ENCODE measurements at places on chromosomes 12 and 14.
A peak's percentile ranks its signal among the peaks of the same experiment; 100 is the strongest.

DNA sequence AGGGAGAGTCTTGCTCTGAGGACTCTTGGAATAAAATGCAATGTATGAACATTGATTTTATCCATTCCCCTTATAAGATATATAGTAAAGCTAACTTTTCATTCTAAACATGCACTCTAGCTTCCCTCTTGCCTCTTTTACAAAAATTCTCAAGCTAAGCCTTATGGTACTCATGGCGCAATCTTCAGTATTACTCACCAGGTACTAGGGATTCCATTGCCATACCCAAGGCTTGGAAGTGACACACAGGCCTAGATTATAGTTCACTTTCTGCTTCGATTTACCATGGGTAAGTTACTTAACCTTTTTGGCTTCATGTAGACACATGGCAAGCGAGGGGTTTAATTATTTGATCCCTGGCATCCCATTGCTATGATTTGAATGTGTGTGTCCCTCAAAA is 331.5 kb downstream of the LRIG3 start:
- no peak for DNase-seq

GRCh38 chr14:49770212-49770817 is 2.4 kb downstream of the KLHDC2 start:
- DNase-seq, result peak; percentile 21

- no peak for DNase-seq
Measured at GRCh38 chr12:96347130-96347699, 53.0 kb downstream of the CDK17 start.

DNA sequence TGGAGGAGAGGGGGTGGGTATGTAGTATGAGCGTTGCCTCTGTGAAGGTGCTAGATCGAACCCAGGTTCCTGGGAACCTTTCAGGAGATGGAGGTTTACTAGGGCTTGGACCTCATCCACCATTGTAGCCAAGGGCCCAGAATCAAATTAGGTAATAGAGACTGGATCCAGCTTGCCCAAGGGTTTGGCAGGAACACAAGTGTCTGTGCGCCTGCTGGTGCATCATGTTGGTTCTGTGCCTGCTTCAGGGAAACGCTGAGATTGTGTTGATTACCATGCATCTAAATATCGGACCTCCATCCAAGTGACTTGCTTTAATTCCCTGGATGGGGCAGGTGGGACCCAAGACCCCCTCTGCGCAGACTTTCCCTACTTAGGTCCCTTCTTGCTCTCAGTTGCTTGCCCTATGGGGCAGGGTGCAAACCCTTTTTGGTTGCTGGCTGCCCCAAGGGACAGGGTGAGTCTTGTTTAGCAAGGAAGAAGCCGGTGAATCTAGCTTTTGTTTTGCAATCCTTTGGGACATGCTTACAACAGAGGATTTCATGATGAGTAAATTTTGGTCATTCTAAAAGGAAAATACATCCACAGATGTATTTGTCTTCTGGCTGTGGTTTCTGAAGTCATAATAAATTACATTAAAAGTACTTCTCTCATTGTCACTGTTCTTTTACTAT is 189.8 kb upstream of the PRICKLE1 start:
- DNase-seq, result no peak

DNA sequence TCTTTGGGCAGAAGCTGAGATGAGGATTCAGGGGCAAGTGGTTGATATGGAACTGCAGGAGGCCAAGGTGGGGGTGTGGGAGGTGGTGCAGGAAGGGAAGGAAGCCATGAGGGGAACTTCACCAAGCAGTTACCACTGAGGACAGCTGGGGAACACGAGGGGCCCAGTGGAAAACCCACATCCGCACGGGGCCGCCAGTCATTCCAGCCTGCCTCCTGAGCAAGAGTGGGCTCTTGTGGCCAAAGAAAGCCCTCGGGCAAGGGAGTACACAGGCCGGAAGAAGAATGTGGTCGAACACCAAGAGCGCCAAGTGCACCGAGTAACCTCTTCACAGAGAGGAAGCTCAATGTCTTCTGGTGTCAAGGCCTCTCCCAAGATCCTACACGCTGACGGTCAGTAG is 252.2 kb upstream of the FOXN3 start:
- DNase-seq, result no peak

- no peak for DNase-seq
Measured at GRCh38 chr14:106883218-106883692, 1356.9 kb downstream of the TMEM121 start.

DNA sequence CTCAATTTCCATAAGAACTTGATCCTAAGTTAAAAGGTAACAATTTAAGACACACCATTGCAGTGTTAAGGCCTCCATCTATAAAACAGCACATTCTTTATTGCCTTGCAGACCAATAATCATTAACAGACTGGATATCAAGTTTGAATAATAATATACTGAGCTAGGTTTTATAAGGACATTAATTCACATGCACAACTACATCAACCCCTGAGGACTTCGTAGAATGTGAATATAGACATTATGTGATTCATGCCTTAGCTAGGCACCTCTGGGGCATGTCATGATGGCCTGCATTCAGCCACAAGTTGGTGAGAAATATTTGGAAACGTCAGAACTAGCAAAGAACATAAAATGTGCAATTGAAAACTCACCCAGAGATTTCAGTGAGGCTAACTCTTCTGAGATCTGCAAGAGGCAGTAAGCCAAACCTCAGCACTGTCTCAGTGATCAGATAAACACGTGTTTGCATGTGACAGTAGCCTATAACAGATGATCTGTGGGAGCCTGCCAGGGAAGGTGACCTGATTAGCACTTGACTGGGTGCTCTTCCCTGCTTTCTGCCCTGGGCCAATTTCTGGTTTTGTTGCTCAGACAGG is 492.2 kb downstream of the FLRT2 start:
- DNase-seq, result no peak

GRCh38 chr12:6201213-6201608 is 1.0 kb downstream of the CD9 start:
- peak; percentile 45 for DNase-seq

DNA sequence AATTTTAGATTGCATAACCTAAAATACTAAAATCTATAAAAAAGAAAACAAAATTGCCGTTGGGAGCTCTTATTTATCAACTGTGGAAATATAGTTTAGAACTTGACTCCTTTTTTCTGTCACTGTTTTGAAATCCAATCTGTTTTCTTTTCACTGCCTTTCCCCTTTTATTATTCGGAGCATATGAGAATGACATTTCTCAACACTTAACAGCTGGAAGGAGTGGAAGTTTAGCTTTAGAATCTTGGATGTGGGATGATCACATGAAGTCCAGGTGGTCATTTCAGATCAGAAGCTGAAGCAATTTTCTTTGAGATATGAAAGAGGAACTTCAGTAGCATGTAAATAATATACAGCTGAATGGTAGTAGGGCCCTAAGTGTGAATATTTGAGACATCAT is 16.7 kb downstream of the TRHDE start:
- no peak for DNase-seq

DNA sequence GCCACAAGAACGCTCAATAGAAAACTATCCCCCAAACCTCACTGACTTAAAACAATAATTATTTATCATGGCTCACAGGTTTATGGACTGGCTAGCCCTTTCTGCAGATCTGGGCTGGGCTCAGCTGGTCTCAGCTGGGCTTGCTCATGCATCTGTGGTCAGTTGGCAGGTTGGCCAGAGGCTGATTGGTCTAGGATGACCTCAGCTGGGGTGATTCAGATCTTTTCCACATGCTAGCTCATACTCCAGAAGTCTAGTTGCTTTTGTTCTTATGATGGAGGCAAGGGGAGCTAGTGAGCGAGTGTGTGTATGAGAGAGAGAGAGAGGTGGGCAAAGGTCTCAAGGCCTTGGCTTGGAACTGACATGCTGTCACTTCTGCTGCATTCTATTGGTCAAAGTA is 181.2 kb upstream of the NRXN3 start:
- no peak for DNase-seq
